Stimulated activated CD8-positive, alpha-beta memory T cell treated with anti-CD3 and anti-CD28 coated beads, Interleukin-15, amount 100 ng/mL, for 48 hours (primary cell): ENCODE measurements at places on chromosomes 7 and 10.

GRCh38 chr7:55245271-55245723 lies 119.8 kb upstream of the LANCL2 start:
- no peak for DNase-seq

DNA sequence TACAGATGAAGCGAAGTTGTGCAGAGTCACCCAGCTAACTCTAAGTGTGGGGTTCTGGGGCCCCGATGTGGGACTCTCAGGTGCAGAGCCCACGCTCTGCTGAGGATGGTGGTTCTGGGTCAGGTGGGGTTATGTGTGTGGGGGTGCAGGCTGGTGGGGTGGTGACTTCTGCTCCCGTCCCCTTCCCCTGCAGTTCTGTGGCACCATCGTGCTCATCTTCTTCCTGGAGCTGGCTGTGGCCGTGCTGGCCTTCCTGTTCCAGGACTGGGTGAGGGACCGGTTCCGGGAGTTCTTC lies 28.6 kb upstream of the SH2D4B start:
- DNase-seq = no peak

DNA sequence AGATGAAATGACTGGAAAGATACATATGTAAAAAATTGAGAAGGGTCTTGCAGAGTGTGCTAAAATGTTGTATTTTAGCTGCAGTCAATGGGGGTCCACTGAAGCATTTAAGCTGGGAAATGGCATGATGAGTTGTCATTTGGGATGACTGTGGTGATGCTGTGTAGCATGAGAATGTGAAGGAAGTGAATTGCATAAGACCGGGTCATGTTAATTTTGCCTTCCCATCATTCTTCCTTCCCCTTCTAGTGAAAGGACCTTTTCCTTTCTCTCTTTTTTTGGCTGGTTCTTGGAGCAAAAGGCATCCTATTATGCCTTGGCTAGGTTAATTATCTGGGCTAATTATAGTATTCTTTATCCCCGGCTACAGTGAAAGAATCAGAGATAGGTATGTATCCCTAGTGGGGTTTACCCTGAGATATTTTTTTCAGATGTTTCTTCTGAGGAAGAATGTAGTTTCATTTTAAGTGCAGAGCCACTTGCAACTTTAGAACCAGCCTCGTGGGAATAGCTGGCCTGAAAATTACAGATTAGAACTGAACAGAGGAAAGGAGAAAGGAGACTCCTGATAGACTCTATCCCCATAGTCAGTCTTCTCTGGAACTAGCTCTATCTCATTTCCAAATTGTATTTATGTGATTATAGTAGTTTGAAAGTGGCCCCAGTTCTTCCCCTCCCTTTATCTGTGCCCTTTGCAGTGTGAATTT lies 93.6 kb downstream of the HGF start:
- no peak for DNase-seq

- no peak for DNase-seq
Measured at GRCh38 chr7:54689394-54690049, 69.5 kb downstream of the SEC61G start.

DNA sequence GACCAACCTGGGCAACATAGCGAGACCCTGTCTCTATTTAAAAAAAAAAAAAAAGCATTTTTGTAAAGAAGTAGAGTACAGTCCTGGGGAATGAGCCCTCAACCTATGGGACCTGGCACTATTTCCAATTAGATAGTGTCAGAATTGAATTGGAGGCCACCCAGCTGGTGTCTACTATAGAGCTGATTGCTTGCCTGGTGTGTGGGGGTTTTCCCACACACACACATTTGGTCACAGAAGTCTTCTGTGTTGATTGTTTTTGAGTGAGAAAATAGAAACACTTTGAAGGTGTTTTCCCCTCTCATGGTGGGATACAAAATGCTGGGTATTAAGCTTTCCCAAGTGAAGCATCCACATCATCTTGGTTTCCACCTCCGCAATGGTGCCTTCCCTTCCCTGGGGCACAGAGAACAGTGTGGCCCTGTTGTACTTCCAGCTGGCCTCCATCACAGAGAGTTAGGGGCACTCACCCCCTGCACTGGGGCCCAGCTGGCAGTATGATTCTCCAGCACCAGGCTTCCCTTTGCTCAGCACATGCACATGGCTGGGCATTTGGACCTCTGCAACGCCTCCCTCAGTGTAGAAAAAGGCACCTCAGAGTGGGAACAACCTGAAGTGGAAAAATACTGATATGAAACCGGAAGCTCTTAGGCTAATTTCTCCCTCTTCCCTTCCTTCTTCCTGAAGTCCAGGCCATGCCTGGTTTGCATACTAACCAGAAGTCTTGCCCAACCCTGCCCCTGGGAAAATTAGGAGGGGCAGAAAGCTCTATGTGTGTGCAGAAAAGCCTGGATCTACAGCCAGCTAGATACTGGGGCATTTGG lies 10.7 kb upstream of the NFKB2 start:
- no peak for DNase-seq

GRCh38 chr10:92173996-92174395 lies 116.9 kb downstream of the CPEB3 start:
- DNase-seq = no peak

DNA sequence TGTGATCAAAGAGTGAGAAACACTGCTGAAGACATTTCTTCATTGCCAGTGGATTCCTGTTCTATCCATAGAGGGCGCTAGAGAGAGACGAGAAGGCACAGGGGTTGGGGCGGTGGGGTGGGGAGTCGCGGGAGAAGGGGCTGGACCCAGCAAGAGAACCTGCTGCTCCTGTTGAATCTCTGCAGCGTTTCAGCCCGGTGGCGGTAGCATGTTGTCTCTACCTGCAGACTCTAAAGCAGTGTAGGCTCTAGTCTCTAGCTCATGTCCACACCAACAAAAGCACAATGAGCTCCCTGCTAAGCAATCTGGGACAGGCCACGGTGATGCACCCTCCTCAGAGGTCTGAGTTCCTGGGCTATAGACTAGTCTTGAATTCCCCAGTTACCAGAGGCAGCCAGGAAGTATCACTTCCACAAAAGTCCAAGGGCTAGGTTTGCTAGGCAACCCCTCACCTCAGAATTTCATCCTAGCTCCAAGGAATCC lies 167.7 kb downstream of the DGKB start:
- no peak for DNase-seq

DNA sequence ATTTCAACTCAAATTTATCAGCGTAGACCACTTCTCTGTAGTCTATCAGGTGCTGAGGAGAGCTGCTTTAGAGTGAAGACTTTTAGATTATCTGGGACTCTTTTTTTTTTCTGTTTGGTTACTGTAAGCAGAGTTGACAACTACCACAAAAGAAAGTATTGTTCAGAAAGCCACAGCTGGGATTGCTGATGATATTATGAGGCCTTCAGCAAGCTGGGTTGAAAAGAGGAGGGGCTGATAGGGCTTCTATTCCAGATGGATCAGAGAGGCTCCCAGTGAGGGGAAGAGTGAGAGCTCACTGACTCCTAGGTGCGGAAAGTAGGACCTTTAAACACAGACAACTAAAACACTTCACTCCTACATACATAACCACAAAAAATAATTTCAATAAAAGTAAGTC lies 188.5 kb upstream of the FERD3L start:
- no peak for DNase-seq

DNA sequence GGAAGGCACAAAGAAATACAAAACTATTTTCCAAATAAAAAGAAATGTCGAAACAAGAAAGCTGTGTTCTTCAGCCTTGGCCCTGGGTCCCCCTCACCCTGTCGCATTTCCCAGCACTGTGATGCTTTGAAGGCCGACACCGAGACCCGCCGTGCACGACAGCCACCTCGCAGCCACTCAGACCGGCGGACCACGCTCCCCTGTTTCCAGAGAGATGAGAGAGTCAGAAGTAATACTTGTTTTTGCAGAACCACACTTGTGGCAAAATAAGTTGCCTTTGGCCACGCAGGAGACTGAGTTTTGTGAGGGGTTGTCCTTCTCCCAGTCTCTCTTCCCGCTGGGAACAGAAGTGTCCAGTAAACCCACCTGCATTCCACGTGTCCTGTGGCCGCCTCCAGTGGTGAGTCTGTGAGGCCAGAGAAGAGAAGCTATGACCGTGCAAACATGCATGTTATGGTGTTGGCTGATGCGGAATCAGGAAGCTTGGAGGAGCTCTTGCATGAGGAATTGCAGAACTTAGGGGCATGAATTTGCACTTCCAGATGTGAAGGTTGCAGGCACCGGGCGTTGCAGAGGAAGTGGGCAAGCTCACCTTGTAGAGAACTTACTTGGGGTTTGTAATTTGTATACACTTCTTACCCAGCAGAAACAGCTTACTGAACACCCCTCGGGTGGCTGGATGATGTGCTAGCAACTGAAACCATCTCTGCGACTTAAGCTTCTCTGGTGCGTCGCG lies 194.5 kb downstream of the EBF3 start:
- no peak for DNase-seq

GRCh38 chr10:60123172-60123571 lies 216.8 kb upstream of the CCDC6 start:
- no peak for DNase-seq

GRCh38 chr7:68729371-68729770 lies 868.9 kb upstream of the AUTS2 start:
- DNase-seq = no peak

DNA sequence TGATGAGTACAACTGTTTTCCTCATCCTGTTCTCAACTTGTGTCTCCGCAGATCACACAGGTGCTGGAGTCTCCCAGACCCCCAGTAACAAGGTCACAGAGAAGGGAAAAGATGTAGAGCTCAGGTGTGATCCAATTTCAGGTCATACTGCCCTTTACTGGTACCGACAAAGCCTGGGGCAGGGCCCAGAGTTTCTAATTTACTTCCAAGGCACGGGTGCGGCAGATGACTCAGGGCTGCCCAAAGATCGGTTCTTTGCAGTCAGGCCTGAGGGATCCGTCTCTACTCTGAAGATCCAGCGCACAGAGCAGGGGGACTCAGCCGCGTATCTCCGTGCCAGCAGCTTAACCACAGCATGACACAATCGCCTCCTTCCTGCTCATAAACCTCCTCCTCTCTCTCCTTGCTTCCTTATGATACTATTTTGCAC lies 126.7 kb upstream of the PRSS58 start:
- DNase-seq = peak; percentile 53

- no peak for DNase-seq
Measured at GRCh38 chr7:1858435-1859265, 188.6 kb downstream of the ELFN1 start.

DNA sequence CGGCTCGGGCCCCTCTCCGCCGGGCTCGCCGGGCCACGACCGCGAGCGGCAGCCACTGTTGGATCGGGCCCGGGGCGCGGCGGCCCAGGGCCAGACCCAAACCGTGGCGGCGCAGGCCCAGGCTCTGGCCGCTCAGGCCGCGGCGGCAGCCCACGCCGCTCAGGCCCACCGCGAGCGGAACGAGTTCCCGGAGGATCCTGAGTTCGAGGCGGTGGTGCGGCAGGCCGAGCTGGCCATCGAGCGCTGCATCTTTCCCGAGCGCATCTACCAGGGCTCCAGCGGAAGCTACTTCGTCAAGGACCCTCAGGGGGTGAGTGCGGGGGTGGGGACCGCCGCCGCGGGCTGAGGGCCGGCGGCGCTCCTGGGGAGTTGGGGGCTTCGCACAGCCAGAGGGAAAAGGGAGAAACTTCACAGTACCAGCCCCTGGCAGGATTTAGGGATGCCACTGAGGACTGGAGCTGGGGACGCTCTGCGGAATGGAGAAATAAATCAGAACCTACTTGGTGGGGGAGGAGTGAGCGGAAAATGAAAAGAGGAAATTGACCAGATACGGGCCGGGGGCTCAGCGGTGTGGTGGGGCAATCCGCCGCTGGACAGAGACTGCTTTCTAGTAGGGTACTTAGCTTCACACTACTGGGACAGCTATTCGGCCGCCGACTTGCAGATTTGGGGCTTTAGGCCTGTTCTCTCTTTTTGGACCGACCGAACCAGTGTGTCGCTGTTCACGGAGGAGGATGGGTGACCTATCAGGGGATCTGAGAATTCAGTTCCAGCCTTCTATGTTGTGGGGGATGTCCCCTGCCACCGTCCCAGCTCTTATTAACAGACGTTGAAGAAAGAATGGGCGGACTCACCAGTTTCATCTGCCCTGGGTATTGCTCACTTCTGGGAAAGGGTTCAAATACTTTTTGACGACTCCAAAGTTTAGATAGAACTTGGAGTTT lies 669 bp downstream of the PI4K2A start:
- DNase-seq = no peak

DNA sequence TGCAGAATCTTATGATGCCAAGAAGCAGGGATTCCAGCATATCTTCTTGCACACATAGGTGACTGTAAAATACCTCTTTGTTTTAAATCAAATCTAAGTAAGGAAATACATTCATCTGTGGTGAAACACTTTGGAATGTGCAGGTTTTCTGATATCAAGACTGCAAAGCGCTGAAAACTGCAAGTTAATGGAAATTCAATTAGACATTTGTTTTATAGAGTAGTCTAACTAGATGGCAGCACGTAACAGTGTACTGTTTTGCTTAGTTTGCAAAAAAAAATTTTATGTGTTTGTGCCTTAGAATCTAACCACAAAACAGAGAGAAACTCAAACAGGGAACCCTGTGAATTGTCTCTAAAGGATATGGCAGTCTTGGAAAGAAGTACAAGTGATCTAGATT lies 259.2 kb downstream of the HDAC9 start:
- DNase-seq = no peak

GRCh38 chr7:12257582-12257981 lies 46.5 kb downstream of the TMEM106B start:
- no peak for DNase-seq

DNA sequence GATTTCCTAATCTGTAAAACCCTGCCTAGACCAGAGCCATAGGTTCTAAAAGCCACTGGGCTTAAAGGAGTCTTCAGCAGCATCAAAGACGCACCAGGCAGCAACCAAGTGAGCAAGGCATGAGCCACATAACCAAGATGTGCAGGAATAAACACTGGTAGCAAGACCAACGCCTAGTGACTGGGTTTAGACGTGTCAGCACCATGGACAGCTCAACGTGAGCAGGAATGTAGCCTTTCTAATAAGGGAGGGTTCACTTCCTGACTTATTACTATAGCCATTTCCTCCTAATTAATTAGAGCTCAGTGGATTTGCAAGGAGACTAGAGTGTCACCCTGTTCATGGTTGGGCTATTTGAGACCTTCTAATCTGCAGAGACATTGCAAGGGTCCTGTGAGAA lies 223.7 kb downstream of the LHFPL3 start:
- no peak for DNase-seq

DNA sequence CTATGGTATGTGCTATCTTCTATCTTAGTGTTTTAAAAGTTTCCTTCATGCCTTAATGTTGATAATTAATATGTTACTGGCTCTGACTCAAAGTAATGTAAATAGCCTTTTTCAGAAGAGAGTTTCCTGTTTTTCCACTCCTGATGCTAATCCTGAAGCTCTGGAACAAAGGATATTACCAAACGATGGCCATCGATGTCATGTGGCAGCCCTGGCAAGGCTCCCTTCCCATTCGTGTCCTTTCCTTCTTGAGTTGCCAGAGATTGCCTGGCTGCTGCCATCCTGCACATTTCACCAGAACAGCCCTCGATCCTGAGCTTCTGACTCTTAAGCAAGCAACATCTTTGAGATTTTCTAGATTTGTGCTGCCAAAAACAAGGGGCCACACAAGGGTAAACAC lies 46.0 kb downstream of the RNF133 start:
- no peak for DNase-seq
